SK-N-DZ (cell line): ENCODE measurements at places on chromosomes 3 and 15.

- DNase-seq: no peak
These were observed 32.1 kb downstream of the KIF7 start for GRCh38 chr15:89623165-89623564.

DNA sequence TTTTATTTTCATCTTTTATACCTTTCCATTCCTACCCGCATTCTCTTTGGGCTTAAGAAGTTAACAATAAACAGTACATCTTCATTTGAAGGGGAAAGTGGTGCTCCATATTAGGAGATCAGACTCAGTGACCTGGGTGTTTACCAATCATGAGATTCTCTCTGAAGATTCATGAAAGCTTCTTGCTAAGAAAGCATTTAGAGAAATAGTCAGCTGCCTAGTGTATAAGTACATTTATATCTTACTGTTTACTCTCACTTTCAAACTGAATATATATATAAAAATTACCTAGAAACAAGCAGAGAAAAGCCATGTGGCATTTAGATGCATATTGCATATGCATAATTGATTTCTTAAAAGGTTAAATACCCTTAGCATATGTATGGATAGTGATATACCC lies 100.5 kb downstream of the KCNH8 start:
- no peak for DNase-seq

GRCh38 chr3:137249311-137249940 lies 291.6 kb downstream of the IL20RB start:
- DNase-seq: no peak

DNA sequence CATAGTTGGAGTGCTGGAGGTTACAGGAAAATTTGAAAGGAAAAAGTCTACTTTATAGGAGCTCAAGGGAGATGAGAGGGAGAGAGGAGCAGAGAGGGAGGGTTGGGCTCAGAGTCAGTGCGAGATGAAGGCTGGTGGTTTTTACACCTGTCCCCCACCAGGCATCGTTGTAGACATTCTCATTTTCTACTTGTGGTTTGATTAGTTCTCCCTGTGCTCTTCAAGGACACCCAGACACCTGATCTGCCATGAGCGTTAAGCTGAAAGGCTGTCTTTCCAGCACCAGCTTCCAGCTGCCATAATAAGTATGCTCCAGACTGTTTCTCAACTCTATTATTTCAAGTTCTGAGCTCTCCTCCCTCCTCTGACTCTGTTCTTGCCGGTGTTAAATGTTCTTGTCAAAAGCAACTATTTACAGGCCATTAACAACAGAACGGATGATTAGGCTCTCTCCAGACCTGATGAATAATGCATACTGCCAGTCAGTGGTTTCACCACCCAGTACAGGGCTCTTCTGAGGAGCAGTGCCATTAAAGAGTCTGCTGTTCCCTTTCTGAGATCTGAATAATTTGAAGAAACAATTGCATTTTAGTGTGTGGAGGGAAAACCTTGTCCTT lies 514.6 kb upstream of the MCTP2 start:
- DNase-seq: no peak

DNA sequence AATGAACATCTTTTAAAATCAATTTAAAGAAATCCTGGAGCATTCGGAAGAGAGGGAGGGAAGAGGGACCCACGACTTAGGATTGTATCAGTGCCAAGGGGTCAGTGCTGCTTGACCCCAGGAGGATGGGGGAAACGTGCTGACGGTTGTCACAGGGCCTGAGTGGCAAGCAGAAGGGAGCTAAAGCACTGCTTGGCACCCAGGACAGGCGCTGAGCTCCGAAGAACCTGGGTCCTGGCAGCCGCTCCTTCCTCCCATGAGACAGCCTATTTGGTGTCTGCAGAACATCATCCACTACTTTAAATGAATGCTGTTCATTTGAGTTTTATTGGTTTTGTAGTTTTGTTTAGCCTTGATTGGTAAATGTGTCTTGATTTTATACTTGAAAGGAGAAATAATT lies 54.5 kb downstream of the RGMA start:
- no peak for DNase-seq

DNA sequence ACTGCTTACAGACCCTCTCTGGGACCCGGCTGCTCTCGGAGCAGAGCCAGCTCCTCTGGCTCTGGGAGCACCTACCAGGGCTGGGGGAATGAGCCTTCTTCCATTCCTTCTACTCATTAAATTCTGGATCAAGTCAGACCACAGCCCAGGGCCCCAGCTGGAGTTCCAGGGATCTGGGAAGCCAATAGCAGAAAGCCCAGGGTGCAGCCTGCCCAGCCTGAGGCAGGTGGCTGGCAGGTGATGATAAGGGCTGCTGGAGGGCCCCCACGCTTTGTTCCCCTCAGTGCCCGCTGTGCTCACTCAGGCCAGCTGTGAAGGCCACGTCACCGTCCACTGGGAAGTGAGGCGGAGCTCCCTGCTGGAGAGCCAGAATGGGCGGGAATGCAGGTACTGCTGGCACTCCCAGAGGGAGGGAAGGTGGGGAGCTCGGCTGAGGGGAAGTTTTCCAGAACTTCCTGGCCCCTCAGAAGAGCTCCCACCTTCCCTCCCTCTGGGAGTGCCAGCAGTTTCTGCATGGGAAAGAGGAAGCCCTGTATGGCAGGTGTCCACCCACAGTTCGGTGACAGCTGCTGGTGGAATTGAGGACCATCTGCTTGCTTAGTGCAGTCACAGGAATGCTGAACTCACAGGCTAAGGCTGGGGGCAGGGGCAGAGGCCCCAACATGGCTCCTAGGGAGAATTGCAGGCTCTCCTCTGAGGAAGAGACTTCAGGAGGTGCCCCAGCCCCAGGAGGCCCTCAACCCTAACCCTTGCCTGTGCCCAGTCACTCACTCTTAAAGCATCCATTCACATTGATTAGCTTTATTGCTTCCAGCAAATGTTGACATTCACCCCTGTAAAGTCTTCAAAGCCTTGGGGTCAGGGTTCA lies 12.6 kb upstream of the RTP3 start:
- no peak for DNase-seq
